Transverse colon (tissue), 4 donors: ENCODE measurements at places on chromosomes 4 and X. TPM values are rescaled to one million over a fixed set of nuclear protein-coding genes. Genes with fewer than 3 reads are reported as not detected.

TMSB15C gene
- total RNA-seq = 2.2 TPM

ESX1 gene
- total RNA-seq = not detected

PSAPL1 gene
- total RNA-seq = not detected

CORIN gene
- 0.82 TPM for total RNA-seq

ZMAT1 gene
- 18.7 TPM for total RNA-seq

DGKQ gene
- total RNA-seq = 105 TPM
